ENCODE measurements at places on chromosomes 2 and 18.

DNA sequence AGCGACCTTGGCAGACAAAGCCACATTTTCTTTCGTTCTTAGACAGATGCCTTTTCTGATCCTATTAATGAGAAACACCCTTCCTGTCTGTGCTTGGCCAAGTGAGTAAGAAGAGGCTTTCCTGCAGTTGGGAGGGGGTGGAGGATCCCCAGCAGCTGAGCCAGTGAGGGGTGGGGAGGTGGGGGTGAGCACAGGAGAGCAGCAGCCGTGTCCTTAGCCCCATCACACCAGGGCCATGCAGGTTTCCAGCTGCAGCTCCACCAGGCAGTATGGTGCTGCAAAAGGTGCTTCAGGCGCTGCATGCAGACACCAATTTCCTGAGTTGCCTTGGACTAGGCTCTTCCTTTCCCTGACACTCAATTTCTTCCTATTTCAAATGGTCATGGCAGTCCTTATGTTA lies 123.3 kb upstream of the SIX2 start:
- DNase-seq, result no peak

DNA sequence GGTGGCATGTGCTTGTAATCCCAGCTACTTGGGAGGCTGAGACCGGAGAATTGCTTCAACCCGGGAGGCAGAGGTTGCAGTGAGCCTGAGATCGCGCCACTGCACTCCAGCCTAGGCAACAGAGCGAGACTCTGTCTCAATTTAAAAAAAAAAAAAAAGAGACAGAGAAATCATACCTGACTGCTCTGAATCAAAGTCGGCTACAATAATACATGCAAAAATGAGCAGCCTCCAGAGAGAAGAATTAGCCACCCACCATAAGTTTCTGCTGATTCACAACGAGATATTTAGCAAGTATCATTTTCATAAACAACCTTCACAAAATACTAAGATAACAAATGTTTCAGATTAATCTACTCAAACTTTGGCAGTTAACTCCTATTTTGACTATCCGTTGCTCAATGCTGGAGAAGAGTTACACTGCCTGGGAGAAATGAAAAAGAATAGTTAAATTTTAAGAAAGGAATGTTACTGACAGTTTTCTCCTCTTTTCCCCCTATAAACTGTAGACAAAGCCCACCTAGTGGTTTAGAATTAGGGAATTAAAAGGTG lies 1.5 kb downstream of the OSBPL1A start:
- no peak for DNase-seq

DNA sequence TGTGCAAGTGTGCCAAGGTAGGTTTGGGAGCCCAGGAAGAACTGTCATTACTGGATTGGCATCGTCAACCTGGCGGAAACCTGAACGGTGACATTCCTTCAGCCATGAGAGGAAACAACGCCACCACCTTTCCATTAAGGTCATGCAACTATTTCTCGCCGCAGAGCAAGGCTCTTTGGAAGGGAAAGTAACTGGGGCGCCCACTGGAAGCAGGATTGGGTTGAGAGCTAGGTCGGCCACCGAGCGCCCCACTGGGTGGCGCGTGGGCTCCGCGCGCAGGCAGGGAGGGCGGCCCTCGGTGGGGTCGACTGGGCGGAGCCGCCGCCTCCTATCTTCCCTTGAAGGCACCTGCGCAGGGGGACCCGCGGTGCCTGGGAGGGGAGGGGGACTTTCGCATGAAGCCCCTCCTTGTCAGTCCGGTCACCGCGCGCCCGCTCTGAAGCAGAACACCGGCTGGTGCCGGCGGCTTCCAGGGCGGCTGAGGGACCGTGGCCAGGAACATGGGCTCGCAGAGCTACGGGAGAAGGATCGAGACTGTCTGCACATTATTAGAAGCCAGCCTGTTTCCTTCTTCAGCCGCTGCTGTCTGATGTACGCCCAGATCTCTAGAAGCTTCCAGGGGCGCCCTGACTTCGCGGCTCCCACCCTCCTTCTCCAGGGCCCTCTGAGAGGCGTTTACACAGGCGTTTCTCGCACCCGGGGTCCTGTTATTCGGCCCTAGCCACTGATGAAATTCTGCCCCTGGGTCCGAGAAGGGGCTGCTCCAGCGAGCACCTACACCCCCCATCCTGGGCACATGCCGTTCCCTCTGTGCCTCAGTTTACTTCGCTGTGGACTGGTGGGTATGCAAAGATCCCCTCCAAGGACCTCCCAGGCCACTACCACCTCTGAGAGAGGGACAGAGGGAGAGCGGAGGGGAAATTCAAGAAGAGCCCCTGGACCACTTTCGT lies 27.3 kb upstream of the MAL start:
- no peak for DNase-seq

DNA sequence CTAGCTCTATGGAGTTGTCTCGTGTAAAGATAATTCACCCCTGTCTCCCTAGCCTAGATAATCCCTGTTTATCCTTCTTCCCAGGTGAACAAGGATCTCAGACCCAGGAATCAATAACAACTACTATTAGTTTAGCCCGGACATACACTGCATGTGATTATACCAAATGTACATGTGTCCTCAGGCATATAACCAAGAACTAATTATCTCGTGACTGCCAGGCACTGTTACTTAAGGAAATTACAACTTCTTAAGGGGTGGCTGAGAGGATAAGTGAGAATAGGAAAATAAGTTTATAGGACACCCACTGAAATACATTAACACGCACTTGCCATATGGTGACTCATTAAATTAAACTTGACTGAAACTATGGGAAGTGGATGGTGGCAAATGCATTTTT lies 126.6 kb downstream of the CNTNAP5 start:
- DNase-seq, result no peak

GRCh38 chr18:4196351-4196750 lies 258.8 kb downstream of the DLGAP1 start:
- DNase-seq, result no peak

DNA sequence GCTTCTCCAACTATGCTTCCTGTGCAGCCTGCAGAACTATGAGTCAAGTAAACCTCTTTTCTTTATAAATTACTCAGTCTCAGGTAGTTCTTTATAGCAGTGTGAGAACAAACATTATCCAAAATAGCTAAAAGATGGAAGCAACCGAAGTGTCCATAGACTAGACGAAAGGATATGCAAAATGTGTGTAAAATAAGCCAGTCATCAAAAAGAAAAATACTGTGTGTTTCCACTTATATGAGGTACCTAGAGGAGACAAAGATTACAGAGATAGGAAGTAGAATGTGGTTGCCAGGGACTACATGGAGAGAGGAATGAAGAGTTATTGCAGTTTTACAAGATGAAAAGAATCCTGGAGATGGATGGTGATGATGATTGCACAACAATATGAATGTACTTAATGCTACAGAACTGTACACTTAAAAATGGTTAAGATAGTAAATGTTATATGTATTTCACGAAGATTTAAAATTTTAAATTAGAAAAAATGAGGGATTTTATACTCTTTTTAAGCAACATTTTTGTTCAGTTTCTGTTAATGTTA lies 99.3 kb upstream of the FN1 start:
- no peak for DNase-seq

- no peak for DNase-seq
These were observed 2.7 kb upstream of the LRP2 start for GRCh38 chr2:169365029-169365480.

DNA sequence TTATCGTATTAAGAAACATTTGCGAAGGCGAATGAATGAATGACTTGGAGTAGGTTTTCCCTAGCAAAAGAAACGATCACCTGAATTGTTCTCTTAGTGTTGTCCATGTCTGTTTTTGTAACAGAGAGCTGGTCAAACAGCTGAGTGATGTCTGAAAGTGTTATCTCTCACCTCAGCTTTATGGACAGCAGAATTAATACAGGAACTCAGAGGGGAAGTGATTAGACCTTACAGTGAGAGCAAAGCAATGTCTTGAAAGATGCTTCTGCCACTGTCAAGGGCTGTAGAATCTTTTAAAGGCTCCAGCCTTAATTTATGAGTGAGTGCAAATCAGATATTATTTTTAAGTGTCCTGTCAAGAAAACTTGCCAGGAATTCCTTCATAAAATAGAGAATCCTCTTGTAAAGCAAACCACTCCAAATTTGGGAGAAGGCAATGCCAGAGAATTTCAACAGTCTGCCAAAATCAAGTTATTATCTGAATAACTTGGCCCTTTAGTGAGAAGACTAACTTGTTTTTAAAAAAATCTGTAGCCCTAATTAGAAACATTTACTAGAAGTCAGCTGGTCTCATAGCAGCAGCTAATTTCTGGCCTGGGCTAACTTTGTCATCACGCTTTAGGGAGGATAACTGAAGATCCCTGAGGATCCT lies 60.7 kb downstream of the CDC42EP3 start:
- DNase-seq, result no peak

- no peak for DNase-seq
These were observed 129.2 kb downstream of the BCL11A start for GRCh38 chr2:60424233-60424632.

GRCh38 chr2:222944552-222944951 lies 83.7 kb downstream of the ACSL3 start:
- no peak for DNase-seq

- no peak for DNase-seq
These were observed 100.9 kb downstream of the ASAP2 start for GRCh38 chr2:9307535-9307934.

DNA sequence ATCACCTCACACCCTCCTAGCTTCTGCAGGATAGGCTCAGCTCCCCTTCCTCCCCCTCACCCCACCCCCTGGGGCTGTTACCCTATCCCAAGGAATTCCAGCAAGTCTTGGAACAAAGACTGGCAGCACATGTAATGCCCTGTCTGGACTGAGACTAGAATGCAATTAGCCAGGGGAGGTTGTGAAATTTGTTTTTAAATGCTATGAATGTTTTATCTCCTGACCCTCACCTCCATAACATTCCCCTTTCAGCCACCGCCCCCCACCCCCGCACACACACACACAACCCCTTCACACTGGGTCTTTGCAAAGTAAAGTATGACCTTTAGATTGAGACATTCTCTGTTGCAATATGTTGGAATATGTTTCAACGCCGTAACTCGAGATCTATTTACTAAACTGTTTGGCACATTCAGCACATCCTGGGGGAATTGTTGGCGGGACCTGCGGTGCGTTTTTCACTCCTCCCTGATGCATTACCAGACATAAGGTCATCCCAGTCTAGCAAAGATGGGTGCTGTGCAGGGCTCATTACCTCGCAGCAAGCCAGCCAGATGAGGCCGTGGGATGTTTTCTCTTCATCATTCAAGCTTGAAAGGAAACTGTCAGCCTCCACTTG lies 290.7 kb upstream of the SLC14A2 start:
- no peak for DNase-seq
